ENCODE measurements at places on chromosomes 11 and 22. TPM values are rescaled to one million over a fixed set of nuclear protein-coding genes. Genes with fewer than 3 reads are reported as not detected.
A peak's percentile ranks its signal among the peaks of the same experiment; 100 is the strongest.

Gene SPDYC
- not detected for total RNA-seq

Gene CLMP
- 7.1 TPM for total RNA-seq

Gene NLRX1
- 21.6 TPM for total RNA-seq

Gene C11orf24
- 27.2 TPM for total RNA-seq

Gene MRGPRD
- total RNA-seq = not detected

Gene TUB
- 1.8 TPM for total RNA-seq

Gene MARK2
- total RNA-seq = 26.4 TPM

Gene IGF2
- total RNA-seq = 8.8 TPM

Gene CRACR2B
- total RNA-seq = 13.5 TPM

Gene TRIM6
- 1.5 TPM for total RNA-seq

DNA sequence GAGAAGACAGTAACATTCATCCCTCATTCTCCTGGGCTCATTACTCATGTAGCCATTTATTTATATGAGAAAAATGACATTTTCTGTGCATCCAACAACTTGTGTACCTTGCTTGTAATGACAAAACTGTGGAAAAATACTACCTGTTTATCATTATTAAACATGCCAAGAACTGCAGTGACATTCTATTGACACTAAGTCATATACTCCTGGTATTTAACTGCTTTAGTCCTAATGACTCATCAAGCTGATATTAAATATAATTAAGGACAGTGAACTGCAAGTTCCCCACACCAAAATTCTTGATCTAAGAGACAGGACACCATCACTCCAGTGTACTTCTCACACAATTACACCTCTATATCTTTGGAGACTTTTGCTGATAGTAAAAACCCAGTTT, 1328.7 kb upstream of the RAG2 start:
- DNase-seq = no peak

DNA sequence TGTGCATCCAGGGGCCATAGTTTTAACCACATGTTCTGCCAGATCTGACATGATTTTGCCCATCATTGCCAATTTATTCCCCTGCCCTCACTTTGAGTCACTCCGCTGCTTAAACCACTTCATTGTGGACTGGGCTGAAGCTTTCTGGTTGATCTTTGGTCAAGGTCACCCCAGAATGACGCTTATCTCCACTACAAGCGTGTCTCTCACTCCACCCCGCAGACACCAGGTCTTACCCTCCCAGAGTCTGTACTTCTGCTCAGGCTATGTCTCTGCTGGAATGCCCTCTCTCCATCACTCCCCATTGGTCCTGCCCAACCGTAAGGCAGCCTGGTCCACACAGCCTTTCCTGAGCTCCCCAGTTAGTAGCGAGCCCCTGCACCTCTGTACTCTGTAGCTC, 170.5 kb upstream of the SYT13 start:
- no peak for DNase-seq

GRCh38 chr11:66159324-66159984, 89.4 kb downstream of the PACS1 start:
- no peak for DNase-seq

DNA sequence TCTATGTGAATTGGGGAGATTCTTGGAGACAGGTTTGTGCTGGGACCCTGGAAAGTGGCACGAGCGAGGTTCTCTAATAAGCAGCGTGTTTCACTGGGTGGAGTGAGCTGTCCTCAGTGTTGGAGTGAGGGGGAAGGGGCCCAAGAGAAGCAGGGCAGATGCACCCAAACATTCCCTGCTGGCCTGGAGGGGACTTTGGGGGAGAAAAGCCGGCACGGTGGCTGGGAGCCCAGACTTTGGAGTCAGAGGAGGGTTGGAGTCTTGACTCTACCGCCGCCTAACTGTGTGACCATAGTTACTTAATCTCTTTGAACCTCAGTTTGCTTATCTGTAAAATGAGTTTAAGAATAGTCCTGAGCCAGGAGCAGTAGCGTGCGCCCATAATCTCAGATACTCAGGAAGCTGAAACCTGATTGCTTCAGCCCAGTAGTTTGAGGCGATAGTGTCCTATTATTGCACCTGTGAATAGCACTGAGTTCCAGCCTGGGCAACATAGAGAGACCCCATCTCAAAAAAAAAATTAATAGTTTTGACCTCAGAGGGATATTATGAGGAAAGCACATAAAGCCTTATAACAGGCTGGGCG, 614 bp downstream of the NR1H3 start:
- DNase-seq = no peak

GRCh38 chr11:20037396-20038153, 122.7 kb downstream of the DBX1 start:
- no peak for DNase-seq

GRCh38 chr11:92628401-92629292, 340.8 kb upstream of the MTNR1B start:
- DNase-seq = no peak

DNA sequence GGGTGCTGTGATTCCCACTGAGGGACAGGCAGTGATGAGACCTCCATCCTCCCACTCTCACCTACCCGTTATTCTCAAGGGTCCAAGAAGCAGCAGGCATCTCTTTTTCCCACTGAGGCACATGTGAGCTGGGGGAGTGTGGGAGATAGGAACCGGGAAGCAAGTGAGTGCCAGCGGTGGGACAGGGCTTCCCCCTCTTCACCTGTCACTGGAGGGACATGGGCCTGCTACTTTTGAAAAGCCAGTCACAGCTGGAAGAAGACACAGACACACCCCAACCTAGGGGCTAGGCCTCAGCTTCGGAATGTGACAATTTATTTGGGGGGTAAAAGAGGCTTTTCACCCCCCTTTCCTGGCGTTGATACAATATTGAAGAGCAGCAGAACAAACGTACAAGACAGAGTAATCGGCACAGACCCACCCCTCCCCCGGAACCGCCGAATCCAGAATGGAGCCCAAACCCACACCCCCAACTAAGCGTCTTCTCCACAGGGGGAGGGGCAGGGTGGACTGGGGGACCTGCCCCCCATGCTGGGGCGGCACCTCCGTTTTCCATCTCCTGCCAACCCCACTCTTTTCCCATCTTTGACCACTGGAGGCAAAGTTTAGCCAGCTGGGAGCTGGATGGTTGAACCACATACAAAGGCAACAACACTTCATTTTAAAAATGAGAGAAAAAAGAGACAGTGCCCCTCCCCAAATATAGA, 10.7 kb downstream of the CBX6 start:
- no peak for DNase-seq

DNA sequence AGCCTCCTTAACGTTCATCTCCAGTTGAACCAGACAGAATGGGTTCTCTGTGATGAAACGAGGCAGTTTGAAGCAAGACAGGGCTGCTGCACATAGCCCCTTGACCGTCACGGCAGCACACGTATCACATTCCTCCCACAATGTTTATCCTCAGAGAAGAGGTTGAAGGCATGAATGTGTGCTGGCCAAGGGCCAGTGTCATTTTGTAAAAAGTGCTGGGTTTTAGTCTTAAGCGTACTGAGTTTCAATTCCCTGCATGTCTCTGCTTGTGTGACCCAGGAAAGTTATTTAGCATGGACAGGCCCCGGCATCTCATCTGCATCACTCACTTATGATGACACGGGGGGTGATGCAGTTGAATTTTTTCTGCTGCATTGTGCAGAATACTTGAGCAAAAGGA, 31.6 kb downstream of the TTC12 start:
- no peak for DNase-seq

- no peak for DNase-seq
Measured at GRCh38 chr22:30486661-30487115, 14.9 kb upstream of the SEC14L3 start.

GRCh38 chr22:46775850-46776826, 13.7 kb downstream of the TBC1D22A start:
- no peak for DNase-seq

DNA sequence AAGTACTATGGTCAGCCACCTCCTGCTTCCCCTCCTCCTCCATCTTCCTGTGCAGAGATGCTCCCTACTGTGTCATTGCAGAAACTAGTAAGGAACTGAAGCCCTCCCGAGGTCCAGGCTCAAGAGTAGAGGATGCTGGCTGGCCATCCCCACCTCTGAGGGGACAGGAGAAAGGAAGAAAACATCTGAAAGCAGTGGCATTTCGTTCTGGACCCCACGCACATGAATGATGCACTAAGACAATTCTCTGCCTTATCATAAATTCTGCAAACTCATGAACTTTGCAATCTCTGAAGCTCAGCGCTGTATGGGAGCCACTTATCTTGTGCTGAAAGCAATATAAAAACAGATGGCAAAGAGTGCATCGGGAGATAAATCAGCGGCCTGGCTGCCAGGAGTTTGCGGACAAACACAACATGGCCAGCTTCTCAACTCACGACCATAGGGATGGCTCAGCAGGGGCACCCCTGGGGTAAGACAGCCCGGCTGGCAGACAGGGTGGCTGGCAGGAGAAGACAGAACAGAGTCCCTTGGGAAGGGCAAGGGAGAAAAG, 306.4 kb downstream of the NXPE2 start:
- DNase-seq = no peak

DNA sequence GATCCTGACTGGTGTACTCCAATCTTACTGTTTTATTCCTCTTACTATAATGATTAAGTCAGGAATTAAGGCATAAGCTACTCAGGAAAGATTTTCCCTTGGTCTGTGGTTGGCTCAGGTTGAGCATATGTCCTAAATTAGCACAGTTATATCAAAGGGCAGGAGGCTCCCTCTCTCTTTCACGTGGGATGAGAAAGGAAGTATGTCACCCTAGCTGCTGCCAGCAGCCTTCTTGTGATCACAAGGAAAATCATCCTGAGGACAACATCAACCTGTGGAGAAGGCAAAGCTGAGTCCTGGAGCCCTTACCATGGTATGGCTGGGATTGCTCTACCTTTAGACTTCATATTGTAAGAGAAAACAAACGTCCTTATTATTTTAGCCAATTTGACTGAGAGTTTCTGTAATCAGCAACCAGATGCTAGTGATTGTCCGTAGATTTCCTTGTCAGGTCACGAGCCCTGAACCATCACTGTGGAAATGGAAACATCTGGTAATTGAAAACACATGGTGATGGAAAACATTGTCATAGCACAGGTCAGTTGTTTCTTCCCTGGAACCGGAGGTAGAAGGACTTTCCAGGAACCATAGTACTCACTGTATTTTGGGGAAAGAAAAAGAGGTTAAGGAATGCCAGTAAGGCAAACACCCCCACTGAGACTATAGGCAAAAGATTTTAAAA, 40.6 kb upstream of the DEUP1 start:
- no peak for DNase-seq

GRCh38 chr11:121870206-121871045, 245.6 kb downstream of the BLID start:
- DNase-seq = no peak

DNA sequence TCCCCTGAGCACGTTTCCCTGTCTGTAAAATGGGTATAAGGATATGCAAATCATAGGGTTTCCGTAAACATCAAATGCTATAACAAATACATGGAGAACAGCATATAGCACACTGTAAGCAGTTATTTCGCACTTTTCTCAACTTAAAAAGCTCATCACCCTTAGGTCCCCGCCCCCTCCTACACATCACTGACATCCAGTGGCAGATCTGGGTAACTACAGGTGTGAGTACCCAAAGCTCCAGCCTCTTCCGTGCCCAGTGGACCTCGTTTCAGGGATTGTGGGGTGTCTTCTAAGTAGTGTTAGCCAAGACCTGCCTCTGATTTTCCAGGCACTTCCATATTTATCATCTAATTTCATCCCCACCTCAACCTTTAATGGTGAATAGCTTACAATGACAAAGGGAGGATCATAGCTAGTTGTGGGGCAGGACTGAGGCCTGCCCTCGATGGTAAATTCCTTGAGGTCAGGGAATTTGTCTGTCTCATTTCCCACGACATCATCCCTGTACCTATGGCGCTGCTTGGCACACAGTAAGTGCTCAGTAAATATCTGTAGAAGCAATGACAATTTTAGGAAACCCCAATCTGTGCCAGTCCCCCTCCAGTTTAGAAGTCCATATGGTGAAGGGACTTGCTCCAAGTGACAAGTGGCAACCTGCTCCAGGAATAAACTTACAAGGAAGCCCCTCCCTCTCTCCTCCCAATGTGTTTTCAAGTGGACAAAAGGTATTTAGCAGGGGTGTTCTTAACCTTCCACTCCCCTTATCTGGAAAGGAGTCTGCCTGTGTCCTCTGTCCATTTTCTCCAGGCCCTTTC, 340.5 kb downstream of the TENM4 start:
- DNase-seq = no peak

DNA sequence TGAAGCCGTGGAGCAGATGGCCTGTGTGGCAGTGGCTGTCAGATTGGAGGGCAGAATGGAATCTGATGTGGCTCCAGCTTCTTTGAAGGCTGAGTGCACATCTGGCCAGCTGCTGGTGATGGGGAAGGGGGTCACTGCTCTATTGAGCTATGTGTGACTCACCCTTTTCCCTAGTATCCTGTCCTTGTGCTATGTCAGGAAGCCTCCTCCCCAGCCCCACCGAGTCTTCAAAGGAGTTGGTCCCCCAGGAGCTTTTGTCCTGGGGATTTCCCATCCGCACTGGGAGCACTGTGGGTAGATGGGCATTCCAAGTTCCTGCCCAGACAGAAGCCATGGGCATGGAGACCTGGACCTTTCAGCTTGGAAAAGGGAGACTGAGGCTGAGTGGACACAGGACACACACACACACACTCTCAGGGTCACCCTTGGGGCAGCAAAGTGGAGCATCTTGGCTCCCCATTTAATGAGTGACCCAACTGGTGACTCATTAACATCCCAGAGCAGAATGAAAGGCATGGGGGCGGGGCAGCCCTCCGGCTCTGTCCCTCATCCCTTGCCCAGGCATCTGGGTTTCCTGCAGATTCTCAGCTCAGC, 3.3 kb downstream of the SERPINH1 start:
- DNase-seq = no peak

DNA sequence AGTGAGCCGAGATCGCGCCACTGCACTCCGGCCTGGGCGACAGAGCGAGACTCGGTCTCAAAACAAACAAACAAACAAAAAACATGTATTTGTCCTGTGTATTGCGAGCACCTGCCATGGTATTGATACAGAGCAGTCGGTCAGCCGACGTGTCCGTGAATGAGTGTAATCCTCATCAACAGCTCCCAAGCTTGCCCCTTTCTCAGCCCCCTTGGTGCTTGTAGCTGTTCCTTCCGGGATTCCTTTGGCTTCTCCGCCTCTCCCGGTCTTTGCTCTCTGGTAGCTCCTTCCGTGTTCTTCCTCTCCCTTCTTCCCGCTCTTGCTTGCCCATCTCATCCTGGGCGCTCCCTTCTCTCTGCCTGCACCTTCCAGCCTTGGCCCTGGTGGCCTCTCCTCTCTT, 10.9 kb downstream of the ZNF74 start:
- DNase-seq = no peak

- DNase-seq = no peak
Measured at GRCh38 chr11:45676522-45677095, 11.2 kb upstream of the CHST1 start.

GRCh38 chr11:10429526-10429925, 25.5 kb upstream of the AMPD3 start:
- DNase-seq = no peak

- DNase-seq = peak; percentile 75
Measured at GRCh38 chr11:19903620-19904069, 191.0 kb downstream of the NAV2 start.

GRCh38 chr11:6882751-6883150, 6.3 kb downstream of the OR10A4 start:
- no peak for DNase-seq

- DNase-seq = no peak
Measured at GRCh38 chr11:37907436-37908218, 1309.6 kb upstream of the RAG2 start.

All from glomerular endothelial cell (primary cell).